ENCODE measurements at places on chromosomes 6 and 20.

- DNase-seq, result no peak
These were observed 26.8 kb downstream of the MANBAL start for GRCh38 chr20:37316116-37316774.

- DNase-seq, result no peak
These were observed 663.4 kb downstream of the KHDRBS2 start for GRCh38 chr6:61622601-61623000.

DNA sequence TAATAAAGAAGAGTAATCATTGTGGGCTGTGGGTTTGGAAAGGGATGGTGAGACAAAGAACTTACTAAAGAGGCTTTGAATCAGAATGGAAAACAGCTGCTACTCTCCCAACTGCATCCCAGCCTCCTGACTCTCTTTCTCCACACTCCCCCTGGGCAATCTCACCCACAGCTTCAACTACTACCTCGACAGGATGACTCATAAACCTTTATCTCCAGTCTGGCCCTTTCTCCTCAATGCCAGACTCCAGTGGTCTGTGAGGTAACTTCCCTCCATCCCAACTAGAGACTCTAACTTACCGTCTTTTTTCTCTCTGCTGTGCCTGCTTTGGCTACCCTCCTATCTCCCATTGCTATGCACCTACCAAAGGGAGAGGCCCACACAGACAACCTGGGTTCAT lies 135.3 kb upstream of the RREB1 start:
- DNase-seq, result peak; percentile 53

- DNase-seq, result no peak
These were observed 268.4 kb downstream of the PLCB1 start for GRCh38 chr20:8400486-8400885.

- DNase-seq, result no peak
These were observed 33.6 kb downstream of the KCNB1 start for GRCh38 chr20:49448917-49449316.

DNA sequence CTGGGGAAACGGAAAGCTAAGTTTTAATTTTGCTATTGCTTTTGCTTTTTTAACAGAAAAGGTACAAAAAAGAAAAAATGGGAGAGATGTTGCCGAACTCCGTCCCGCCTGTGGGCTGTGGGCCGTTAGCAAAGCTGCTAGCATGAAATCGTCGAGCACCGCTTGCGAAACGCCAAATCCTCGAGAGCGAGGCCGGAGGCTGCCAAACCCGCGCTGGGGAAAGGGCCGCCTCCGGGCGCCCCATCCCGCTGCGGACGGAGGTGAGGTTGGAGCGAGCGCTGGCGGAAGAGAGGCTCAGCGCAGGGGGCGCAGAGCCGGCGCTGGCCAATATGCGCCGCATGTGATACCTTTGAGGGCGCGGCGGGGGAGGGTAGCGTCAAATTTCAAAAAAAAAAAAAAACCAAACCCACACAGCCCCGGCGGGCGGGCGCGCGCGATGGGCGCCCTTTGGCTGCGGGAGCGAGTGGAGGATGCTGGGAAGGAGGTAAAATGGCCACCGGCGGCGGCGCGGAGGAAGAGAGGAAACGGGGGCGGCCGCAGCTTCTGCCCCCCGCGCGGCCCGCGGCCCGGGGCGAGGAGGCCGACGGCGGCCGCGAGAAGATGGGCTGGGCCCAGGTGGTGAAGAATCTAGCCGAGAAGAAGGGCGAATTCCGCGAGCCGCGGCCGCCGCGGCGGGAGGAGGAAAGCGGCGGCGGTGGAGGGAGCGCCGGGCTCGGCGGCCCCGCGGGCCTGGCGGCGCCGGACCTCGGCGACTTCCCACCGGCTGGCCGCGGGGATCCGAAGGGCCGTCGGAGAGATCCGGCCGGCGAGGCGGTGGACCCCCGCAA lies at the start of gene ZCCHC3:
TSS of gene ZCCHC3 (plus strand) at position 473 of the 827 bp plus-strand sequence. CDS start at position 490, 17 bp downstream.
- peak; percentile 96 for DNase-seq

DNA sequence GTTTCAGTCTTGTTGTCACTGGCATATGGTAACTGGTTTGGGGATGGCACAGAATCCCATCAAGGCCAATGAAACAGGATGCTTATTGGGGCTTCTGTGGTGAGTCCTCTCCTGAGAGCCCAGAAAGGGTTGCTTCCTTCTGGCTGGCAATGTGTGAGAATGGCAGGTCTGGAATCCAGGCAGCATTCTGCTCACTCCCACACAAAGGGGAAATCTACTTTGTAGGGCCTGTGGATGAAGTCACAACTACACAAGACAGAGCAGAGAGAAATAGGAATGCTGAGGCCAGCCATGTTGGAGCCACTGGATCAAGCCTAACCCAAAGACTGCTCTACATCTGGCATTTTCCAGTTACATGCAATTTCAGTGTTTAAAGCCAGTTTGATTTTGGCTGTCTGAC lies 15.7 kb downstream of the PLAGL2 start:
- DNase-seq, result no peak

DNA sequence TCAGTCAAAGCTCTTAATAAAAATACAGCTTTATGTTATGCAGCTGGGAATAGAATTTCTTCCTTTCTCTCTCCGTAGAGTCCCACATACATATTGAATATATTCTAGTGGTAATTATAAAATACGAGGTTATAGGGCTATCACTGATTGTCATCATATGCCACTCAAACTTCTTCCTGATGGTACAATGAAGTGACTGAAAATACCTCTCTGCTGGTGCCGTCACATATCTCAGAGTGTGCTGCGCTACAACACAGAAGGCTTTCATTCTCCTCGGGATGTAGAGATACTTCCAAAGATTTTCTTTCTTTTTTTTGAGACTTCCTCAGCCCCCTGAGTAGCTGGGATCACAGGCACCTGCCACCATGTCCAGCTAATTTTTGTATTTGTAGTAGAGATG lies 249.9 kb downstream of the BTBD9 start:
- DNase-seq, result no peak

DNA sequence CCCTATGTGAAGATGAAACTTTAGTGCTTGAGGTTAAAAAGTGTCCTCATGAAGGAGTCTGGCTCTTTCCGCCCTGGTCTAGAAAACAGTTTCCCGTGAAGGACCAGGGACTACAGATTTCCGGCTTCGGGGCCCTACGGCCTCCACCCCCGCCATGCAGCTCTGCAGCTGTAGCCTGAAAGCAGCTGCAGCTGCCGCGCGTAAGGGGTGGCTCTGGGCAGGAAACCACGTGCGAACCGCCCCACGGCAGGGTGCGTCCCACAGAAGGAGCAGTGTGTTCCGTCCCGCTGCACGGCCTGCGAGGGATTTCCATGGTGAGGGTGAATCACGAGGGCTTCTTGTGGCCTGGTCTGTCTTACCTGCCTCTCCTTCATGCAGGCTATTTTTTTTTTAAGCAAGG lies 117.0 kb downstream of the ERMARD start:
- no peak for DNase-seq

DNA sequence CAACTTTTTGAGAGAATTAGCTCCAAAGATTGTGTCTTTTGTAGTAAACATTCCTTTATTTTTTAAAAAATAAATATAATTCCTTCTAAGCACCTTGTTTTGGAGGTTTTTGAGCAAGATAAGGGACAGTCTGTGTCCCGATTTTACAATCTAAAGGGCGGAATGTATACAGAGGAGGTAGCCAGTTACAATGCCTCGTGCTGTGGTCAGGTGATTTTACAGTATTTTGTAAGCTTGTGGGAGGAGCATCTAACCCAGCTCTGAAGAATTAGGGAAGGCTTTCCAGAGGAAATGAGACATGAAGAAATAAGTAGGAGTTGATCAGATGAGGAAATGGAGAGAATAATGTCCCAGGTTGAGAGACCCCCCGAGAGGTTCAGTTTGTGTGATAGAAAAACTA lies 1.3 kb downstream of the HINT3 start:
- peak; percentile 29 for DNase-seq

DNA sequence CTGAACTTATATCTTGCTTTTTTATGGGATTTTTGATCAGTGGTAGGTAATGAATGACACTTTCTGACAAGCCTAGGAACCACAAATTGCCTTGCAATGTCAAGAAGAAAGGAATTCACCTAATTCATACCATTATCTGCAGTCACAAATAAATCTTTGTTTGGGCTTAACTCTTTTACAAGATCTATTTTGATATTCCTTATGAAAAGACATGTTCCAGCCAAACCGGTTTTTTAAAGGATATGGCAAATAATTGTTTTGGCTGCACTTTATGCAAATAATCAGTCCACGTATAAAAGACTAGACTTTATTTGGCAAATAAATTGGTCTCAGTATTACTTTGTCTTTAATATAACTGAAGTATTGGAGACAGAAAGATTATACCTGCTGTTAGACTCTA lies 771.7 kb upstream of the ADGRB3 start:
- DNase-seq, result no peak

DNA sequence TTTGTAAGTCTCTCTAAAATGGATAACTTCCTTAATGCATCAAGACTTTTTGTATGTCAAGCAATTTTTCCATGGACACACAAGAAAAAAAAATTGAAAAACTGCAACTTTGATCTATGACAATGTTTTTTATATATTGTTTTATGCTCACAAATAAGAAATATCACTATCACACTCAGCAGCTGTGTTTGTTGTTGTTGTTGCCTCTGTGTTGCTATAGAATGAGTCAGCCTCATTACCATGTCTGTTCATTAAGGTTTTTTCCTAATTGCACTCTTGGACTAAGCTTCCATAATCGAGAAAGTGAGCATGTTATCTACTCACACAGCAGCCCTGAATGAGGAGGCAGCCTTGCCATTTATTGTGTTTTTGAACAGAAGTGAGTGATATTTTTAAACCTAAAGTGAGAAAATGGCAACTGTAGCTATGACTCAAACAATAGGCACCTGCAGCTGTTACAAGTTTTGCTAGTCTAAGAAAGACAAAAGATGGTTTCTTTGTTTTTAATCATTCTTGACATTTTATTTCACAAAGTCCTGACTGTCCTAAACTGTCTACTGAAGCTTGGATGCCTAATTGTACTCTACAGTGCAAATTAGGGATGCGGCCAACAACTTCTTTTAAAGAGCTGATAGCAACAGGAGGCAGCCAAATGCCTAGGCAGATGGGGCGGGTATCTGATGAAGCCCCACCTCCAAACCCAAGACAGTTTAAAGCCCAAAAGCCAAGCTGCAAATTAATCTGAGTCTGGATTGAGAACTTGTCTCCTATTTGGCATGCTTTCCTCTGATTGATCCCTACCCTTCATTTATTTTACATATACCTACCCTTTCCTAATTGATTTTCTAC lies 77.9 kb upstream of the DOK5 start:
- no peak for DNase-seq

GRCh38 chr20:47817573-47817972 lies 32.3 kb upstream of the SULF2 start:
- no peak for DNase-seq

- no peak for DNase-seq
These were observed 140.6 kb downstream of the MTHFD1L start for GRCh38 chr6:151005896-151006632.

GRCh38 chr6:118101831-118102345 lies 194.8 kb downstream of the SLC35F1 start:
- DNase-seq, result no peak

DNA sequence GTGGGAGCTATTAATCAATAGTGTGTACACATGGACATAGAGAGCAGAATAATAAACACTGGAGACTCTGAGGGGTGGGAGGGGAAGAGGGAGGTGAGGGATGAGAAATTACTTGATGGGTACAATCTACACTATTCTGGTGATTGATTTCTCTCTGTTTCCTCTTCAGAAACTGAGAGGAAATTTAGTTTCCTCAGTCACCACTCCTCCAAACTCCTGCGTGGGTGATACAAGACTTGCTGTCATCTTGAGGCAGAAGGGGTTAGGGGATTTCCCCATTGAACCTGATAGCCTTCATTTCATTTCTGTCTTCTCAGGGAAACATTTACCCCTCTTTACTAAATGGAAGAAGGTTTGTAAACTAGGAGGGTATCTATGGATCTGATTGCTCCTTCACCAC lies 84.3 kb upstream of the ESR1 start:
- no peak for DNase-seq

GRCh38 chr6:67493682-67494081 lies 1141.4 kb upstream of the ADGRB3 start:
- DNase-seq, result no peak

GRCh38 chr6:52990342-52990741 lies 4.7 kb downstream of the GSTA4 start:
- DNase-seq, result peak; percentile 26
